ENCODE measurements at places on chromosomes 13 and 19.
A peak's percentile ranks its signal among the peaks of the same experiment; 100 is the strongest.

DNA sequence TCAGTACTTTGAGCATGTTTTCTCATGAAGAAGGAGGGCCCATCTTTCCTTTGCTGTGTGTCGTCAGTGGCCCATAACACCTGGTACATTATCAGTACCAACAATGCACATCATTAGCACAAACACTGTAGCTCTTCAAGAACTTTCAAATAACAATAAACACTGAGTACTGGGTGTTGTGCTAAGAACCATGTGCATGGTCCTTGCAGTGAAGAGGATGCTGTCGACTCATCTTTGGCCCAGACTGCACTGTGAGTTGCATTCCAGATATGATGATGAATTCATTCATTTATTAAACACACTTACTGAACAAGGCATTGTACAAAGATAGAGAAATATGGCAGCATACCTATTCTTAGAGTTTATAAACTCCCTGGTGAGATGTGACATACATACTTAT is 55.8 kb downstream of the FLT3 start:
- DNase-seq = no peak

DNA sequence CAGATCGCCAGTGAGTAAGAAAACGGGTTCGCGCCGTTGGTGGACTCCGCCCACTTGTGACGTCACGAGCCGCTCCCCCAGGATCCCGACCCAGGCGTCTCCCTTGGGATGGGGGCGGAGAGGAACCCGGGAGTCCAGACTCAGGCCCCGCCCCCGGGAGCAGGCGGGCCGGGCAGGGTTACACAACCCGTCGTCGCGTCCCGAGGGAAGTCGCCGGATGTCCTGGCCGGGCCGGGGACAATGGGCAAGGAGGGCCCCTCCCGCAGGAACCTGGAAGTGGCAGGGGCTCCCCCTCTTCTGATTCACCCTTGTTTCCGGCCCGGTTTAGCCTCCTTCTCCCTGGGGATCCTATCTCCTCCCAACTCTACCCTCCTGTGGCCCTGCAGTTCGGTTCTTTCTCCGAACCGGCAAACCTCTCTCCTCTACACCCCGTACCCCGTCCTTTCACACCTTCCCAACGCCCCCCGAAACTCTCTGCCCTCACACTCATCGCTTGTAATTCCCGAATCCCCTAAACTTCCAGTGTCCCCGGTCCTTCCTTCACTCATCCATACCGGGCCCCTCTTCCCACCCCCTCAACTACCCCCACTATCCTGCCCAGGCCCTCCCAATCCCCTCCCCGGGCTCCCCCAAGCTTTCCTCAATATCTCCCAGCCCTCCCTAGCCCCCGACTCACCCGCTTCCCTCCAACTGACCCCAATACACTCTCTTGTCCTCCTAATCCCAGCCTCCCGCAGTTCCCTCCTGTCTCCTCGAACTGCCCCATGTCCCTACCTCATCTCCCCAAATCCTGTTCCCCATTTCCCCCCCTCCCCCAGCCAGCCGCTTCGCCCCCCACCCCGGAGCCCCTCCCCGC is 20.0 kb upstream of the ERCC1 start:
- peak; percentile 49 for DNase-seq

GRCh38 chr13:79989217-79989661 is 351.7 kb downstream of the SPRY2 start:
- DNase-seq = no peak

- no peak for DNase-seq
Measured at GRCh38 chr19:7699417-7700401, 2.2 kb downstream of the FCER2 start.

DNA sequence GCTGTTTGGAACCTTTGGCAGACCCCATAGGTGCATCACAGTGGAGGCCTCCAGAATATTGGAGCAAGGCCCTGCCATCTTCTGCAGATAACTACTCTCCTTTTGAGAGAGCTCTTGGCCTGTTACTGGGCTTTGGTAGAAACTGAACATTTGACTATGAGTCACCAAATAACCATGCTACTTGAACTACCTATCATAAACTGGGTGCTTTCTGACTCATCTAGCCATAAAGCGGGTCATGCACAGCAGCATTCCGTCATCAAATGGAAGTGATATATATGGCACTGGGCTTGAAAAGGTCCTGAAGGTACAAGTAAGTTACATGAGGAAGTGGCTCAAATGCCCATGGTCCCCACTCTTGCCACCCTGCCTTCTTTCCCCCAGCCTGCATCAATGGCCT is 782.5 kb upstream of the SLITRK6 start:
- no peak for DNase-seq

GRCh38 chr13:89966524-89966923 is 1381.0 kb upstream of the MIR17HG start:
- no peak for DNase-seq

- DNase-seq = no peak
Measured at GRCh38 chr13:34671137-34671536, 270.9 kb upstream of the NBEA start.

DNA sequence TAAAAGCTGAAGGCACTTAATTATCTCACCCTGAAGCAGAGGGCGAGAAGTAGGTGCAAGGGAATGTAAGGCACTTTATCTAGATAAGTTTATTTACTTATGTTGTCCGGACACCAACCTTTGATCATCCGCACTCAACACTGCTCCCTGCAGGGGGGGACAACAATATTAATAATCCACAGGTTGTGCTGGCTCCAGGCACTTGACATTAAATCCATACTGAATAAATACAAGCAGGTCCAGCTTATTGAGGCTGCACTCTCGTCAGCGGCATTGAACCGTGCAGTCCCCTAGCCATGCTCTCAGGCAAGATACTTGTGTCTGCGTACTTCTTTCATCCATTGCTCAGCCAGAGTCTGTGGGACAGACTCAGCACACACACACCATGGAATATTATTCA is 374.5 kb upstream of the NBEA start:
- no peak for DNase-seq

DNA sequence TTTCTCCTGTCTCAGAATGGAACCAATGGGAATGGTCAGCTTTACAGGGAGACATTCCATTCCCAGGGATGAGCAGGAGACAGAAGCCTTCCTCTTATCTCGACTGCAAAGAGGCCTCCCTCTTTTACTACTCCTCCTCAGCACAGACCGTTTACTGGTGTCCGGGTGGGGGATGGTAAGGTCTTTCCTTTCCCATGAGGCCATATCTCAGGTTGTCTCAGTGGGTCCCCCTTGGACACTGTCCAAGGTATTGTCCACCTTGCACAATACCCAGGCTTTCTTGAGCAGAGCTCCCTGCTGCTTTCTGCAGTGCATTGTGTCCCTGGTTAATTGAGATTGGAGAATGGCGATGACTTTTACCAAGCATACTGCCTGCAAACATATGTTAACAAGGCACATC is 7.5 kb upstream of the ZNF808 start:
- DNase-seq = no peak

DNA sequence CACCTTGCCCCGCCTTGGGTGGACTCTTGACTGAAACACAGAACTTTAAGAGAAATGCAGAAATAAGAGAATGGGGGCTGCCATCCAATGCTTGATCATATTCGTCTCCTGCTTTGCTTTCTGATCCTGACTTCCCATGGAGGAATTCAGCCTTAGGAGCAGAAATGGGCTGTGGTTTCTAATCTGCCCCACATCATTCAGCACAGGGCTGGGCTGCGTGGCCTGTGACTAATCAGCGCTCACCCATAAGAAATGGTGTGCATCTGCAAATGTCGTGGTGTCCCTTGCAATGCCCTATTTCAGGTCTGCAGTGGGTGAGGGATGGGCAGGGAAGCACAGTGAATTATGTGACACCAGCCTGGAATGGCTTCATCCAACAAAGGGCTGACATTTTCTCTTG is 60.7 kb upstream of the URI1 start:
- DNase-seq = no peak

GRCh38 chr19:5643060-5643459 is 20.2 kb downstream of the SAFB start:
- DNase-seq = no peak

GRCh38 chr13:40786568-40786996 is 2.8 kb upstream of the SLC25A15 start:
- no peak for DNase-seq
